ENCODE measurements at places on chromosomes 1 and 21.

- DNase-seq = no peak
Measured at GRCh38 chr1:15966081-15966955, 9.6 kb downstream of the ZBTB17 start.

DNA sequence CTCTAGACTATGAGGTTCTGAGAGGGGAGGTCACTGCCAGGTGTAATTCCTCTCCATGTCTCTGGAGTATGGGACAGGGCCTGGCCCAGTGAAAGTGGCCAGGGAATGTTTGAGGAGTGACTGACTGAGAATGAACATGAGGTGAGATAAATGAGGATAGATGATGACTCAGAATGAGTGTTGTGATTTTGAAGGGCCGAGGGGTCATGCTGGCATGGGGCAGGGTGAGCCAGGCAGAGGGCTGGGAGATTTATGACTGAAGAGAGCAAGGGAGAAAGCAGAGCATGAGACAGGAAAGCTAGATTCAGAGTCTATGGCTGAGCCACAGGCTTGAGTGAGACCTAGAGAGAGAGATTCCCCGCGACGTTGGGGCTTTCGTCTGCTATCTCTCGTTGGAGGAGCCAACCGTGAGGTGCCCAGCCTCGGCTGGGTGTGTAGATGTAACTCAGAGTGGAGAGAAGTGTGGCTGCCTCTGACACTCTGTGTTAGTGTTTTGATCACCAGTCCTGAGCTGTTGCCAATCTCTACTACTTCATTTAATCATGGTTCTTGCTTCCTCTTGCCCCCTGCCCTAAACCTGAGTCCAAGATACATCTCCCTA is 50.1 kb downstream of the FOXD2 start:
- no peak for DNase-seq

DNA sequence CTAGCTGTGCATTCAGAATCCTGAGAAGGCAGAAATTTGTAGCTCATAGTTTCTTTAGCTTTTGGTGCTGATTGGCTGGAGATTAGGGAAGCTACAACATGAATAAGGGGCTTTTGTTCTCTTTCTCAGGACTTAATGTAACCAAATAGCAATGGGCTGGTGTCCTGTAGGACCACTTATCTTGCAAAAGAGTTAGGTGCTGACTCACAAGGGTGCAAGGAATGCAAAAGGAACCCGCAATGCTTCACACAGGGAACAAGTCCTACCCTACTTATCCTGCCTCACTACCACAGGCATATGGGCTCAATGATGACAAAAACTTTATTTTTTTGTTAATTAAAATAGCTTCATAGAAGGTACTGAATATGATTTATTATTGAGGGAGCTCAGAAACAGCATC is 541.5 kb downstream of the AMY1C start:
- no peak for DNase-seq

DNA sequence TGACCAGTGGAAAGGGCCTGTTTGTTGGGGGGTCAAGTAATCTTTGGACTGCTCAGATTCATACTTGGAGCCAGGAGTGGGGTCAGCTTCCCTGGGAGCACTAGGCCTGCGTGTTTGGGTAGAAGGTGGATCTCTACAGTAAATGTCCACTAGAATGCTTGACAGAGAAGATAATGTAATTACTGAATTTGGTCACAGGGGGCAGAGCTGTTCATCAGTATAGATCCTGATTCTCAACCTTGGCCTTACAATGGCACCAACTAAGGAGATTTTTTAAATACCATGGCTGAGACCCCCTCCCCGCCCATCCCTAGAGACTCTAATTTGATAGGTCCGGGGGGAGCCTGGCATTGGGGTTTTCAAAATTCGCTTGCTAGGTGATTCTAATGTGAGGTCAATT is 217.5 kb upstream of the PLXNA2 start:
- DNase-seq = peak; percentile 47

GRCh38 chr1:239155466-239156091 is 230.8 kb upstream of the CHRM3 start:
- DNase-seq = no peak

GRCh38 chr1:11414926-11415538 is 63.9 kb upstream of the DISP3 start:
- no peak for DNase-seq

GRCh38 chr1:28822799-28823198 is 10.8 kb downstream of the OPRD1 start:
- no peak for DNase-seq

- no peak for DNase-seq
Measured at GRCh38 chr1:31429583-31429982, 16.6 kb downstream of the SERINC2 start.
